ENCODE measurements at places on chromosomes 4 and X.

DNA sequence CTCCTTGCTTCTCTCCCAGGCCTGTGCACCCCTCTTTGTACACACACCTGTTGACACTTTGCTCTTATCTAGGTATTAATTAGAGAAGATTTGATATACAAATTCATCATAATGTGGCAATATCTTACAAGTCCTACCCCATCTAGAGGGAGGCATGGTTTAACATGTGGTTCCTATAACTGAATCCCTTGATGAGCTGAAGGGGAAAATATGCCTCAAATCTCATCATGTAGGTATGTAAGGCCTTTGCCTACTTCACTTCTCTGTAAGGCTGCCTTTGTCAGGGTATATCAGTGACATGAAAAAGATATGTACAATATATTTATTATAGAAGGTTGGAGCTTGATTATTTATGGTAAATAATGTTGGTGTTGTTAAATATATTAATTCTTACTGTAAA lies 31.9 kb downstream of the HTR2C start:
- no peak for DNase-seq

- no peak for DNase-seq
Observed at GRCh38 chrX:82666355-82666754, 841.7 kb upstream of the POU3F4 start.

DNA sequence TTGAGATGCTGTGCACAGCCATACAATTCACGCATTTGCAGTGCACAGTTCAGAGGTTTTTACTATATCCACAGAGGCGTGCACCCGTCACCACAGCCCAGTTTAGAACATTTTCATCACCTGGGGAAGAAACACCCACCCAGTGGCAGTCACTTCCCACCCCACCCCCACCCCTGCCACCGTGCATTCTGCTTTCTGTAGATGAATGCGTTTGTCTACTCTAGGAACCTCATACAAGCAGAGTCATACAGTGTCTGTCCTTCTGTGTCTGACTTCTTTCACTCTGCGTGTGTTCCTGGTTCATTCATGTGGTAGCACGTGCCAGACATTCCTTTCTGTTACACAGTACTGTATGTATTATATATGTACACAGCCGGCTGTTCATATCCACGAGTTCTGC lies 122.8 kb downstream of the TBL1X start:
- DNase-seq = no peak

GRCh38 chrX:42524379-42524778 lies 253.6 kb downstream of the PPP1R2C start:
- no peak for DNase-seq

DNA sequence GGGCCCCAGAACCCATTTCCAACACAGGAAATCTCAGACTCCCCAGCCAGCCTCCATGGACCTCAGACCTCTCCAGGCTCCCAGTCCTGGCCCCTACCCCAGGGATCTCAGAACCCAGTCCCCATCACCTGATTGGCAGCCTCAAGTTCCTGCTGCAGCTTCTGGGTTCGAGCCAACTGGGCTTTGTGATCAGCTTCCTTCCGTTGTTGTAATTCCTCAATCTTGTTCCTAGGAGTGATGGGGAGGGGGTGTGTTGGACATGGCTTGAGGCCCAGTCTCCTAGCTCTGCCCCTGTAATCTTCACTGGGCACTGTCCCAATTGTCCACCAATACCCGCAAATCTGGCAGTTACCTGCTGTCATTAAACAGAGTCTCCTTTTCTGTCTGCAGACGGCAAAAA lies 12.6 kb downstream of the GRIPAP1 start:
- no peak for DNase-seq

DNA sequence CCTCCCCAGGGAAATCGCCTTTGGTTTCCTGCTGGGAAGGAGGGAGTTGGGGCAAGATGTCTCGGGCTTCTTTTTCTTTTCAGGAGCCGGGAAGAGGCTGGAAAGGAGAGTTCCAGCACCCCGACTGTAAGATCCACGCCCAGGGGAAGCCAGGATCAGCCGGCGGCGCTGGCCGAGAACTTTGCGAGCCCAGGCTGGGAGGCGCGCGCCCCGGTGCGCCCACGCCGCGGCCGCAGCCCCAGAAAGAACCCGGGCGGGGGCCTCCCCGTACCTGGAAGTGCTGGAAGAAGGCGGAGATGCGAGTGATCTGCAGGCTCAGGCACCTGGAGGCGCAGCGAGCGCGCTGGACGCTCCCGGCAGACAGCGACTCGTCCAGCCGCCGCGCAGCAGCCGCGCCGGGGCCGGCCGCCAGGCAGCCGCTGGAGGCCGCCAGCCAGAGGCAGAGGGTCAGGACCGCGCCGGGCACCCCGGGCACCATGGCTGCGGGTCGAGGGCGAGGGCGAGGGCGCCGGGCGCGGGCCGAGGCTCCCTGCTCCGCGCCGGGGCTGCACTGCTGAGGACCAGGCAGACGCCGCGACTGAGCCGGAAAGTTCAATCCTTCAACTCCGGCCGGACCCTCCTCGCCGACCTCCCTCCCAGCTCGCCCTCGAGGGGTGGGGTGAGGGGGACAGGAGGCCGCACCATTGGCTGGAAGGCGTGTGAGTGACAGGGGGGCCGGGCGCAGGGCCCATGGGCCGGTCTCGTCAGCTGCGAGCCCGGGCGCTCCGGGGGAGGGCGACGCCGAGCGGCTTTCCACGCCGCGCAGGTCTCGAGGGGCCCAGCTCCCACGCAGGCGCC lies at the start of gene ANOS1:
Gene ANOS1 (minus strand): TSS at position 579 of the 837 bp plus-strand sequence. CDS start 101 bp downstream, at position 478.
- DNase-seq = no peak

GRCh38 chr4:22744478-22745062 lies 51.8 kb downstream of the GBA3 start:
- DNase-seq = no peak

DNA sequence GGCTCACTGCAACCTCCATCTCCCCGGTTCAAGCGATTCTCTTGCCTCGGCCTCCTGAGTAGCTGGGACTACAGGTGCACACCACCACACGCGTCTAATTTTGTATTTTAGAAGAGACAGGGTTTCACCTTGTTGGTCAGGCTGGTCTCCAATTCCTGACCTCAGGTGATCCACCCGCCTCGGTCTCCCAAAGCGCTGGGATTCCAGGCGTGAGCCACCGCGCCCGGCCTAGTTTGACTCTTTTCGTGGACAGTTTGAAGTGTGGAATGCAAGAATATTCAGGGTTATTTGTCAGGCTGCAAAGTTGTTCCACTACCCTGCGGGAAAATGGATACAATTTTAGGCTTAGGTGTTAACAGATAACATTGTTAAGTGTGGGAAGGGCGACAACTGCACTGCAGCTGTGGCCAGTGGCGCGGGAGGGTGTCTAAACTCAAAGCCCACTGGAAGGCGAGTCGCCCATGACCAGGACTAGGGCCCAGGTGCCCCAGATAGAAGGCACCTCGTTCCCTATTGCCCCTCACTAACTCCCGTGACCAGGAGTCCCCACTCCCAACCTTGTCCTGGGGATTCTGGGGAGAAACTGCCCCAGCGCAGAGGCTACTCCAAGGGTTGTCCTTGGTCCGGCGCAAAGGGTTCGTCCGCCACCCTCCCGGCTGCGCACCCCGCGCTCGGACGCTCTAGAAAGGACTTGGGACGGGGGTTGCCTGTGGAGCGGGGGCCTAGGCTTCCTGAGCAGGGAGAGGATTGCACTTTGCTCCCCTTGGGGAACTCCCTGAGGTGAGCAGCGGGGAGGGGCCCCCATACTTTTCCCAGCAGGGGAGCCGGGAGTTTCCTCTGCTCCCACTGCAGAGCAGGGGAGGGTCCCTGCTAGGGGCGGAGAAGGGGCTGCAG lies 1.1 kb upstream of the CD99 start:
- no peak for DNase-seq

GRCh38 chr4:14867847-14868246 lies 134.4 kb upstream of the CPEB2 start:
- no peak for DNase-seq

- DNase-seq = no peak
Observed at GRCh38 chr4:40909363-40909876, 159.7 kb downstream of the NSUN7 start.

- DNase-seq = no peak
Observed at GRCh38 chr4:33772582-33772981, 2471.7 kb downstream of the ARAP2 start.

DNA sequence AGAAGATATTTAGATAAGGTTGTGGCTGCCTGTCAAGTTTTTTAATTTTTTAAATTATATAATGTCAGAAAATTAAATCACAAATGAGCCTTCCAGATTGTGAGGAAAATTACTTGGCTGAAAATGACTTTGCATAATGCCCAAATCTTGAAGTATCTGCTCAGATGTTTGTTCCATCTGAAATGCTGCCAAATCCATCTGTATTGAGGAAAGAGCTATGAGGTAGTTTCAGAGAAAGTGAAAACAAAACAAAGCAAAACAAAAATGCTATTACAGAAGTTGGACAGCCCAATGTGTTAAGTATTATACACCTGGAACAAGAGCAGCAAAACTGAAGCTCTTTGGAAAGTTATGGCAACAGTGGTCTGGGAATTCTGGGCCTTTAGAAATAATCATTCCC lies 23.3 kb upstream of the GUCY1B1 start:
- no peak for DNase-seq

- DNase-seq = peak; percentile 33
Observed at GRCh38 chr4:98546910-98547594, 111.4 kb downstream of the TSPAN5 start.

DNA sequence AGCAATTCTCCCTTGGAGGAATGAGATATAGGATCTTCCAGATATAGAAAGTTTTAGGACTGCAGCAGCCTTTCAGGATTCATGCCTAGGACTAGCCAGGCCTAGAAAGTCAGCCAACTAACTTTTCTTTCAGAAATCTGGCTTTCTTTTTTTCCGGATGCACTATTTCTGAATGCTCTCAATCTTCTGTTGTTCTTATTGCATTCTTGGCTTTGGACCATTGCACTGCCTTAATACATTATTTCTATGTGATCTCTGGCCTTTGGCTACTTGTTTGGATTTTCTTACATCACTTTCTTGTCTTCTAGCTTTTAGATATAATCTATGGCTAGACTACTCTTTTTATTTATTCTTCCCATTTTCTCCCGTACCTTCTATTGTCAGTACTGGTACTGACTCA lies 813.1 kb upstream of the HTR2C start:
- DNase-seq = no peak

DNA sequence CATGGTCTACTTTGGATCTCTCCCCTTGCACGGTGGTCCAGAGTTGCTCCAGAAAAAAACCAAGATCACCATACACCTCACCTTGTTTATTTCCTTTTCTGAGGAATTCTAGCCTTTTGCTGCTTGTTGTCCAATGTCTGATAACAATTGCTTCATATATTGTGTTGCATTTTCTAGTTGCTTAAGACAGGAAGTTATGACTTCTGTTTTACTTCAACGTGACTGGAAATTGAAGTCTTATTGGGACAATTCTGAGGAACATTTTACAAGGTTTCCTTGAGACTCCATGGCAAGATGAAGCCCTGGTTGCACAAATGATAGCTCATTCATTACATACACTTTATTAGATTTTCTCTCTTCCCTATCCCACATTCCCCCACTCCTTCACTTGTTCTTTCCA lies 5.2 kb downstream of the CXCL1 start:
- DNase-seq = no peak

DNA sequence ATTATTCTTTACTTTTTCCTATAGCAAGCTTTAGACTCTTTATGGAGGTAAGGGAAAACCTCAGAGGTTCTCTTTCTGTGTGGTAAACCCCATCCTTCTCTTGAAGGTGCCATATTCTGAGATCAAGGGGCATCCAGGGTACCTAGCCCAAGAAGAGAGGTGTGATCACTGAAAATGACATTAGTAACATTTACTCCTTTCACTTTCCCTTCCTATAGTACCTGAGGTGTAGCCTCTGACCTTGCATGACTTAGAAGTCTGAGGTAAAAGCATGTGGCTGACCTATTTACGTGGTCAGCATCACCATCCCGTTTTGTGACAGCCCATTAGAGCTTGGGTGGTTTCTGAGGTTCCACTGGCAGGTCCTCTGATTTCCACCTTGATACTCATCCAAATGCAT lies 25.7 kb downstream of the SGMS2 start:
- DNase-seq = no peak

DNA sequence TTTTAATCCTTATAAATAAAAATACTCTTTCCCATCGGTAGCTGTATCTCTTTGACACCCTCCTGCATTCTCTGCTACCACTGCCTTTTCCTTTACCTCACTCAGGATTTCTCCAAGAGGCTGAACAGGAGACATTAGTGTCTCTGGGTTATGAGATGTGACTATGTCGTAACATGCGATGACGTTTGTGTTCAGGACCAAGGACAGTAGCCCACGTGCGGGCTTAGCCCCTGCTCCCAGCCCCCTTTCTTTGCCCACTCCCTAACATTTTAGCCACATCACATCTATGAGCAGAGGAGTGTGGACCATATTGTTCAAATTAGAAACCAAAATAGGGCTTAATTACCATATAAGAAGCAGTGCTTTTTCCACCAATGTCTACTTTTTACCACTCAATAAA lies 369.3 kb downstream of the FBXW7 start:
- no peak for DNase-seq

- DNase-seq = no peak
Observed at GRCh38 chr4:183848805-183849204, 56.3 kb upstream of the STOX2 start.

DNA sequence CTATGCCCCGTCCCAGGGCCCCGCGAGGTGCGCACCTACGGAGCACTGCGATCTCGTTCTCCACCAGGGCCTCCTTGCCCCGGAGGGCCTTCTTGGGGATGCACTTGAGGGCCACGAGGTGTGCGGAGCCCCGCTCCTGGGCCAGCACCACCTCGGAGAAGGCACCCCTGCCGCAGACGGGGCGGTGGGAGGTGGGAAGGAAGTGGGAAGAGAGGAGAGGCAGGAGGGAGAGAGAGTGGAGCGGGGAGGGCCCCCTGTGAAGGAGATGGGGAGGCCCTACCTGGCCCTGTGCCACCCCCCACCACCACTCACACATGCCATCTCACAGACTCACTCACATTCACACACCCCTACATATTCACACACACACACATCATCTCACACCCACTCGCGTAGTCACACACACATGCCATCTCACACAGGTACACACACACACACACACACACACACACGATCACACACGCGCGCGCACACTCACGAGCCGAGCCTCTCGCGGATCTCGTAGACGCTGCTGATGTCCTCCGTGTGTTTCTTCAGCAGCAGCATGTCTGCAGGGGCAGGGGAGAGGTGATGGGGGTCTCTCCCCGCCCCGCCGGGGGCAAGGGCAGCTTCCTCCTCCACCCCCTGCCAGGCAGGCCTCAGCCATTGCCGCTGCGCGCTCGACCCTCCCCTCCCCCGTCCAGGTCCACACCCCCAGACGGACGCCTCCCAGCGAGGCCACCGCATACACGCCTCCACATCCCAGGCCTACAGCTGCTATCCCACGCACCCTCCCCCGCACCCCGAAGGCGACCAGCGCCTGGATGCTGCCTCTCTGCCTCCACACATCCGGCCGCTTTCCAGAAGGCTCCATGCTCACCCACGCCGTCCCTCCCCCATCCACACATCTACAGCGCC lies 834 bp downstream of the PNCK start:
- DNase-seq = no peak

DNA sequence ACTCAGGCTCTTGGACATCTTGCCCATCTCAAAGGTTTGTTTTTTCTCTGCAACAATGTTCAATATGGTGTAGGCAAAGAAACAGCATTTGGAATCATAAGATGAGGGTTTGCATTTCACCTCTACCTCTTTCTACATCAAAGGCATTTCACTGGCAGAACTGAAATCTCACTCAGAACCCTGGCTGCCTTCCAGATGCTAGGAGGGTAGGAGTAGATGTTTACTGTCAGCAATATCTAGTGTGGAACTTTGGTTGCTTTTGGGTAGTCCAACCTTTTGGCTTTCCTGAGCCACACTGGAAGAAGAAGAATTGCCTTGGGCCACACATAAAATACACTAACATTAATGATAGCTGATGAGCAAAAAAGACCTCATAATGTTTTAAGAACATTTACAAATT lies 297.0 kb upstream of the KLF3 start:
- no peak for DNase-seq

Measured in breast epithelium (tissue), 4 donors.